ENCODE measurements at places on chromosomes 7 and 10. TPM values are rescaled to one million over a fixed set of nuclear protein-coding genes. Genes with fewer than 3 reads are reported as not detected.

TRA2A gene
- 30.2 TPM for total RNA-seq

DNA sequence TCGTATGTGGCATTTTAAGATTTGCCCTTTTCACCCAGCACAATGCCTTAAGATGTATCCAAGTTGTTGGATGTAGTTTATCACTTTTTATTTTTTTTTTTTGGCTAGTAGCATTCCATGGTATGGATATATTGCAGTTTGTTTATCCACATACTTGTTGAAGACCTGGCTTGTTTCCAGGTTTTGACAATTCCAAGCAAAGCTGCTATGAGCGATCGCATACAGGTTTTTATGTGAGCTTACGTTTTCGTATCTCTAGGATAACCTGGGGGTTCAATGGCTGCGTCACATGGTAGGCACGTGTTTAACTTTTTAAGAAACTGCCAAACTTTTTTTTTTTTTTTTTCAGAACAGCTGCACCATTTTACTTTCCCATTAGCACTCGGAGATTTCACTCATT is 32.2 kb downstream of the BAIAP2L1 start:
- DNase-seq, result no peak

DNA sequence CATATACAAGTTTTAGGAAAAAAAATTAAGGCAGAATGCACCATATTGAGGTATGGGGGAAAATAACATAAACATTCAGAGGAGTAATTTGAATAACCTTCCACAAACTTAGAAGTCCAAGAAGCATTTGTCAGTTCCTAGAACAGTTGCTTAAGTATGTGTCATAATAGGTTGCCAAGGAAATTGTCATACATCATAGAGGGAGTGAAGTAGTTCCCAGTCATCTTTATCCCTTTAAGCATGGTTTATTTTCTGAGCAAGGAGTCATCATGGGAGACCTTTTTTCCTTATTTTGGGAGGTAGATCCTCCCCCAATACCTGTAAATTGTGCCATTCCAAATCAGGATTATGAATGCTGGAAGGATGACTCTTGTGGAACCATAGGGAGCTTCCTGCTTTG is at the start of gene SSMEM1:
SSMEM1 (plus strand) TSS at position 219 of the 400 bp plus-strand sequence; CDS start at position 270, 51 bp downstream.
- no peak for DNase-seq

DNA sequence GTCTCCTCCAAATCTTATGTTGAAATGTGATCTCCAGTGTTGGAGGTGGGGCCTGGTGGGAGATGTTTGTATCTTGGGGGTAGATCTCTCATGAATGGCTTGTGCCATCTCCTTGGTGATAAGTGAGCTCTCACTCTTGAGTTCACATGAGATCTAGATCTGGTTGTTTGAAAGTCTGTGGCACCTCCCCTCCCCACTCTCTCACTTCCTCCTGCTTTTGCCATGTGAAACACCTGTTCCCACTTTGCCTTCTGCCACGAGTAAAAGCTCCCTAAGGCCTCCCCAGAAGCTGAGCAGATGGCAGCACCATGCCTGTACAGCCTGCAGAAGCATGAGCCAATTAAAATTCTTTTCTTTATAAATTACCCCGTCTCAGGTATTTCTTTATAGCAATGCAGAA is 23.5 kb downstream of the TMEM229A start:
- DNase-seq, result no peak

GRCh38 chr7:85464042-85464651 is 277.3 kb upstream of the SEMA3D start:
- DNase-seq, result peak; percentile 55

GRCh38 chr10:24759672-24760071 is 36.0 kb upstream of the ARHGAP21 start:
- no peak for DNase-seq

DNA sequence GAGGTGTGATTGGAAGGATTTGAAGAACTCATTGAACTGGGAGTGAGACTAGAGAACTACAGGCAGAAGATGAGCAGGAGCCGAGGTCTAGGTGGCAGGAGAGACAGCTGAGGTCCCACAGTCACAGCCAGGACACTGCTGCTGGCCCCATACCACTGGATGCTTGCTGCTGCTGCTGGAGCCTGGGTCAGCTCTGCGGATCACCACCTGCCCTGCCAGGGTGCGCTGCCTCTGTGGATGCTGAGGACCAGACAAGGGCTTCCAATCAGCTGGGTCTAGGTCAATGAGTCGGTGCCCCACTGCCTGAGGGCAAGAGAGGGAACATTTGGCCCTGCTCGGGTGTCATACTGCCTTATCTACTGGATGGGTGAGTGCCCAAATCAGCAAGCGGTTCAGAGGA is 94.4 kb downstream of the FRMD4A start:
- DNase-seq, result no peak

DNA sequence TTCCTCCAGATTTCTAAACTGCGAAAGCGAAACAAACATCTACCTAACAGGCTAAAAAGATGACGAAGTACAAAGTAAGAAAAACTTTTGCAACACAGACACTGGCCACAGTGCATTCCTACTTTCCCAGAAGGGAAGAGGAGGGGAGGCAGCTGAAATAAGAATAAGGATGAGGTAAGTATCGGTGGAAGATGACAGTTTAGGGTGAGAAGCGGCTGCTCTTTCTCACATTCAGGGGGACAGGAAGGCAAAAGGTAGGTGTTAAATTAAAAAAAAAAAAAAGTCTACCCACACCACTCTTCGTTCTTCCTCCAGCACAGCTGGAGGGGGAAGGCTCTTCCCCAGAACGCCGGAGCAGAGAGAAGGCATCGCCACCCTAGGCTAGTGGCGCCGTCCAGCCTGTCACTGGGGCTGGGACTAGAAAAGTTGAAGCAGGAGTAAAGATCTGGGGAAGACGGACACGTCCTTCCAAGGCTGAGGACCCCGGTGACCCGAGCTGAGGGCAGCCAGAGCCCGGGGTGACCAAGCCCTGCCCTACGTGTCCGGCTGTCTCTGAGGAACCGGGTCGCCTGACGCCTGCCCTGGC is 846 bp downstream of the DNAJC1 start:
- DNase-seq, result no peak

All from hematopoietic multipotent progenitor cell (in vitro differentiated cells).